Muscle of arm (tissue), 14 donors: ENCODE measurements at places on chromosomes 2 and 18. TPM values are rescaled to one million over a fixed set of nuclear protein-coding genes. Genes with fewer than 3 reads are reported as not detected.

MREG gene
- 4.4 TPM for polyA plus RNA-seq

PLCL1 gene
- polyA plus RNA-seq: not detected

- DNase-seq: no peak
Observed at GRCh38 chr2:156340804-156341451, 8.4 kb upstream of the NR4A2 start.

- no peak for DNase-seq
Observed at GRCh38 chr2:226683196-226683595, 116.4 kb downstream of the IRS1 start.

- DNase-seq: no peak
Observed at GRCh38 chr2:227370791-227371312, 8.3 kb downstream of the TM4SF20 start.
